ENCODE measurements at places on chromosomes 2 and 18. TPM values are rescaled to one million over a fixed set of nuclear protein-coding genes. Genes with fewer than 3 reads are reported as not detected.

DNA sequence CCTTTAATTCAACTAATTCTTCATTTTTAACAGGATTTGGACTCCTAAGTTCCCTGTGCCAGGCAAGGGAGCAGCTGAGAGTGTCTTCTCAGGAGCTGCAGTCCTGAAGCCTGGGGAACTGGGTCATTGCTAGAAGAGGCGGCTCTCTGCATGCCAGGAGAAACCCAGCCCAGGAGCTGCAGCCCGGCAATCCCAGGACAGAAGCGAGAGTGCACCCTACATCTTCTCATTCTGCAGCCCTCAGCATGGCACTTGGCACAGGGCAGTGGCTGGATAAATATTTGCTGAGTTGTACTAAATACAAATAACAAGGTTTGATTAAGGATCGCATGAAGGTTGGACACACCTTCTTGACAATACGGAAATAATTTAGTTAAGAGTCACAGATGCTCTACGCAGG is 244.9 kb upstream of the PXDN start:
- DNase-seq, result no peak

- no peak for DNase-seq
These were observed 53.9 kb upstream of the PXDN start for GRCh38 chr2:1798115-1798784.

DNA sequence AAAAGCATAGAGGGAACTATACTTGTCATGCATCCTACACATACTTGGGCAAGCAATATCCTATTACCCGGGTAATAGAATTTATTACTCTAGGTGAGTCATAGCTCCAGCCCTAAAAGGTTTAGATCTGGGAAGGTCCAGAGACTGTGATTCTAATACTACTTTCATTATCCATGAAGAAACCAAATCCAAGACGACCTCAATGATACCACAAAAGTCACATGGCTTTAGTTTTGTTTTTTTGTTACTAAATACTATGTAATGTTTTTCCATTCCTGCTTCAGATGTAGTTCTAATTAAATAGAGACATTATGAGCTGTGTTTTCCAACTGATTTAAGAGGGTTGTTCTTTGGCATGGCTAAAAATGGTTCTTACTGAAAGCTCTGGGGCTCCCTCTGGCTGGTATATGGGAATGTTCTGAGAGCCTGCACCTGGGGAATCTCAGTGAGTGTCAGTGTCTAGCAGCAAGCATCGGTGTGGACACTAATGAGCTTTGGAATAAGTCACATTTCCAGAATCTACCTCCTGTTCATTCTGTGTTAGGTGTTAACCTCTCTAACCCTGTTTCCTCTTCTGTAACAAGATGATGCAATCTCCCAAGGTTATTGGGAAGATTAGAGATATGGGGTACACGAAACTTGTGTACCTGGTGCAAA is 20.5 kb upstream of the IL1RL2 start:
- no peak for DNase-seq

- DNase-seq, result no peak
These were observed 1.5 kb downstream of the HES6 start for GRCh38 chr2:238238311-238238765.

DNA sequence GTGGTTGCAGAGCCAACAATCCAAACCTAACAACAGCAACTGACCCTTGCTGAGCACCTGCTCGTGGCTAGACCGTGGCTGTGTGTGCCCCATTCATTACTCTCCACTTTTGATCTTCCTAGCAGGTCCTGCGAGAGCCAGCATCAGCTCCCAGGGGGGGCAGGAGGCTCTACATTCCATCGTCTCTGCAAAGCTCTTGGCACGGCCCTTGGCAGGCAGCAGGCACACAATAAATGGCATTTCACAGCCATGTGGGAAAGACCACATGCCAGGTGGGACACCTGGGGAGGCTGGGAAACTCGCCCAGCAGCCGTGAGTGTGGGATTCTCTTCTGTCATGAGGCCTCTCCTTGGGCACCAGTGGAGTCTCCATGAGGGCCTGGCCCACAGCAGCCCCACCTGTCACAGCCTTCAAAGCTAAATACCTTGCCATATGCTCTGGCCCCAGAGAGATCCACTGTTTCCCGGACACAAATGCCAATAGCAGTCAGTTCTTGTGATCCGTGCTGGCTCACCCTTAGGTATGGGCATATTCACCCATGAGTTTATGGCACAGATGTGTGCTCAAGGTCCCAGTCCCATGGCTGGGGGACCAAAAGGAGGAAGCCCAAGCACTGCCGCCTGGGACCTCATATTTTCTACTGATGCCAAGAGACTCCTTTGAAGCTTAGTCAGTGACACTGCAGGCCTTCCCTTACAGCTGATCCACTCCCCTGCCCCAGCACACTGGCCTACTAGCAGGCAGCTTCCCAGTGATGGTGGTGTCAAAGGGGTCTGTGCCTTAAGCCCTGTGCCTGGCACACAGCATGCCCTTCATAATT is 6.8 kb upstream of the TEX51 start:
- no peak for DNase-seq

DNA sequence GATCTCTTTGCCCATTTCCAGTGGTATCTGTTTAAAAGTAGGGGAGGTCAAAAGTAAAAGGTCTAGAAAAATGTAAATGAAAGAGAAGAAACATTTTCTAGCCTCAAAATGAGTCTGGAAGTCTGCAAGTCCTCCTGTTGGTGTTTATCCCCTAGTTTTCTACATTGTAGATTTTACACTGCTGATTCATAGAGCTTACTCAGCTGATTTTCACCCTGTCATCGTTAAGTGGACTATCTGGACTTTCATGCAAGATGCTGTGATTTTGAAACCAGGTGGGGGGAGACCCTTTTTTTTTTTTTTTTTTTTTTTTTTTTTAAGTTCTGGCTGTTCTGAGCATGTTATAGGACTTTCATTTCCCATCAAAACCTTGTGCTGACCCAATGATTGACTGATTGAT is 10.3 kb downstream of the HOXD3 start:
- no peak for DNase-seq

DNA sequence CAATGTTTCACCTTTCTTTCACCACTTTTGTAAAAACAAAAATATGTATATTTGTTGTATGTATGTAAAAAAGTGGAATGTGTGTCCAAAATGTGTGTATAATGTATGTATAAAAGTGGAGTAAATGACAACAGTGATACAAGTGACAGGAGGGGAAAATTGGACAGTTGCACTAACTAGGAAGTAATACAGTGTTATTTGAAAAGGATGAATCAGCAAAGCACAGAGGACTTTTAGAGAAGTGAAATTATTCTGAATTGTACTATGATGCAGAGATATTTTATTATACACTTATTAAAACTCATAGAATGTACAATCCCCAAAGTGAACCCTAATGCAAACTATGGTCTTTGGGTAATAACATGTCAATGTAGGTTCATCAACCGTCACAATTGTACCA is 331.3 kb upstream of the CNTNAP5 start:
- no peak for DNase-seq

DNA sequence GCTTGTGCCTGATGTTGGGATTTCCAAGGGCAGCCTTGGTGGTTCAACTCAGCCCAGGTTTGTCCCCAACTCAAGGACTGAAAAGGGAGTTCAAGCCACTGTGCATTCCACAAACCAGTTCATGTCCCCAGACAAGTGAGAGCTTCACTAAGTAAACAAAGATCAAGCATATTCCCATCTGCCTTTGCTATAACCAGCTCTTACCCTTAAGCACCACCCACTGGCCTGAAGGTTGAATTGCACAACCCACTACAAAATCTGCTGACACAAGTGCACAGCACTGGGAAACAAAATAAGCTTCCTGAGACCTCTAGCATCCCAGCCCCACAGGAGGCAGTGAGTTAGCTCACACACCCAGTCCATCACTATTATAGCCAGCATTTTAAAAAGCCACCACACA is 516.7 kb downstream of the NR4A2 start:
- DNase-seq, result no peak

DNA sequence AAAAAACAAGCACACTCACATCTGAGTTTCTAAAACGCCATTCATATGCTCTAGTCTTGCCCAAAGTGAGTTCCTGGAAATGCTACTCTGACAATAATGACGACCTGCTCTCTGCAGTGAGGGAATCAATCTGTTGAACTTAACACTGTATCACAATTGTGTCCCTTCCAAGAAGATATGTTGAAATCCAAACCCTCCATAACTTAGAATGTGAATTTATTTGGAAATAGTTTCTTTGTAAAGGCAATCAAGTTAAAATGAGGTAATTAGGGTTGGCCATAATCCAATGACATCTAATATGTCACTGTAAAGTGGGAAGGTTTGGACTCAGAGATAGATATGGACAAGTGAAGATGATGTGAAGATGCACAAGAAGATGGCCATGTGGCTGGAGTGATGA is 264.5 kb downstream of the CD226 start:
- no peak for DNase-seq

GRCh38 chr2:187078297-187078696 is 229.3 kb upstream of the ZSWIM2 start:
- no peak for DNase-seq

- DNase-seq, result no peak
These were observed 415.2 kb upstream of the TCF4 start for GRCh38 chr18:56003009-56003719.

DNA sequence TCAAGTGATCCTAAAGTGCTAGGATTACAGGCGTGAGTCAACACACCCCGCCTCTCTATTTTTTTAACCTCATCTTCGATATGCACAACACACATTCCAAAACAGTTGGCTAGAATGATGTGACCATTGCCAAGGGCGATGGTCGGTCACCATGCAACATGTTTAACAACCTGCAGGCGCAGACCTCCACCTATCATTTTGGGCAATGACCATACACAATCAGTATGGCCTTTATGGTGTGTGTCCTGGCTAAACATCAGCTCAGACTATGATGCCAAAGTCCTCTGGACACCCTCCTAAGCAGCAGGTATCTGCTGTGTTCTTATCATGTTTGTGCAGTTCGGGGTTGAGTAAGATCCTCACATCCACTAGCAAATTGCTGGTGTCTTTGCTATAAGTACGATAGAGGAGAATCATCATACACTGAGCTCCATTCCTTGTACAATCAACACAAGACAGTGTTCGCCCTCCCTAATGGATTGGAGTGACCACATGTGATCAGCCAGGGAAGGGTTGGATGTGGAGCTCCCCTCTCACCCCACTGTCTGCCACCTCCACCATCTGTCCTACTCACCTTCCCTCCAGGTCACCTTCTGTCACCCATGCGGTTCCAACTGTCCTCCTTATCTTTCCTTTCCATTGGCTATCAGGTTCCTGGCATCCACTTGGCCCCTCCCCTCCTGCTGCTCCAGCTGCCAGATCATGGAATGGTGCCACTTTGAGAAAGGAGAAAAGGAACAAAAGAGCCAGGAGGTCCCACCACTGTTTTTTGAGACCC is 7.9 kb upstream of the RNF152 start:
- DNase-seq, result no peak

GRCh38 chr2:225512876-225513540 is 113.5 kb downstream of the NYAP2 start:
- no peak for DNase-seq

DNA sequence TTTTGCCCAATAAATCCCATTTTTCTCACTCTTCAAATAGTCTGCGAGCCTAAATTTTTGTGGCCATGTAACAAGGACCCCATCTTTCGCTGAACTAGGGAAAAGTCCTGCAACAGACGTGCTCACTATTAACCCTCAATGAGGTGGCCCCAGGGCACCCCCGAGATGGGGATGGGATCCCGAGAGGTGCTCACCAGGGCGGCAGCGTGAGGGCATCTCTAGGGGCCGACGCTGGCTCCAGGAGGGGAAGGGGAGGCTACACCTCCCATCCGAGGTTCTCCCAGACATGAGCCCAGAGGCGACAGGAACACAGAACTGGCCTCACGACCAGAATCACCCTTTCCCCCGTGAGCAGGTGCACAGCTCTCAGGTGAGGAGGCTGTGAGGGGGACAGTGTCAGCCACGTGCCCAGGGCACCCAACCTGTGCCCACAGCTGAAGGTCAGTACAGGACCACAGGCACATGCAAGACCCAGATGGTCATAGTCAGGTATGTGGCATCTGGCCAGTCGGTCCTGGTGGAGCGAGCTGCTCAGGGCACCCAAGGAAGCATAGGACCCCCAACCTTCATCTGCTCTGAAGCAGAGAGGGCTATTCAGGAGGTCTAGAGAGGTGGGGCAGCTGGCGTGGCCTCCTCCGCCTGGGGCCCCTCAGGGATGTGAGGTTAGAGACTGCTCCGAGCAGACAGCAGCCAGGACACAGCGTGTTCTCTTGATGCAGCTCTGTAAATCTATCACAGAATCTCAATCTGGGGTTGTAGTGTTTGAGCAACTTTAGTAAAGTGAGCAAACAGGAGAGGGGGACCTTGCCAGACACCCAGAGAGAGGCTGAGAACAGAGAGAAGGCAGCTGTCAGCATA is 62.8 kb downstream of the PXDN start:
- no peak for DNase-seq

DNA sequence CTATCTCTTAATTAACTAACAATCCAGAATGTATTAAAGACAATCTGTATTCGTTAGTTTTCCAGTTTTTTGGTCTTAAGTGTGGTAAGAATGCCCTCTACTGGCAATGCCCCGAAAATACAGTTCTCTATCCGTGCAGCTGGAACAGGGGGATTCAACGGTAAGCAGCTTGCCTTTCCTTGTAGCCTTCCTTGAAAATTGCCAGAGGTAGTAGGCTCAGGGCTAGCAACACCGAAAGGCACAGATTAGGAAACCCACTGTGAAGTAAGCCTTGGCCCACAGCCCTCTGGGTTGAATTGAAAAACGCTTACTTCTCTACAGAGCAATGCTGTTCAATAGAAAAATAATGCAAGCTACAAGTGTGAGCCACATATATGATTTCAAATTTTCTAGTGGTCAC is 17.1 kb upstream of the VPS4B start:
- DNase-seq, result no peak

DNA sequence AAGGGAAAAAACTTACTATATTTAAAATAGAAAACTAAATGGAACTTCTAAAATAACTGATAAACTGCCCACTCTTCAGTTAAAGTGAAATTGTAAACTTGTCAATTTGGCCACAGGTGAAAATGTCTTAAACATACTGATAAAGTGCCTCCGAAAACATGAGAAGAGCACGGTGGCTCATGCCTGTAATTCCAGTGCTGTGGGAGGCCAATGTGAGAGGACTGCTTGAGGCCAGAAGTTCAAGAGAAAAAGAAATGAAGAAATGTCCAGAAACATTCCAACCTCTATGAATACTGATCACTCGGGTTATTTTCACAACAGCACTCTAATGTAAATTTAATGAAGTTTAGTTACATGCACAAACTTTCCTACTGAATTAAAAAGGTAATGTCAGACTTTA is 63.4 kb upstream of the DNER start:
- no peak for DNase-seq

The IL36A gene
- not detected for polyA plus RNA-seq

The ARHGAP15 gene
- 5.8 TPM for polyA plus RNA-seq

The SERPINB13 gene
- polyA plus RNA-seq, result not detected

The ERBB4 gene
- 2.2 TPM for polyA plus RNA-seq

The VAMP8 gene
- 91.7 TPM for polyA plus RNA-seq

The NR4A2 gene
- 0.58 TPM for polyA plus RNA-seq

The VAMP5 gene
- 41.4 TPM for polyA plus RNA-seq

Data from left renal pelvis (tissue), 4 donors.